CD14-positive monocyte (primary cell): ENCODE measurements at places on chromosomes 13 and 19. TPM values are rescaled to one million over a fixed set of nuclear protein-coding genes. Genes with fewer than 3 reads are reported as not detected.

The TSKS gene
- polyA plus RNA-seq = 0.81 and 1.1 TPM in 2 replicates

The PLK5 gene
- not detected for polyA plus RNA-seq

The DPF1 gene
- not detected in 2 replicates for polyA plus RNA-seq

The KCNN1 gene
- polyA plus RNA-seq = not detected in 2 replicates

The PRKCG gene
- polyA plus RNA-seq = 0.01 and 0.05 TPM in 2 replicates

The ZNF829 gene
- polyA plus RNA-seq = 0.14 TPM

The SMIM44 gene
- polyA plus RNA-seq = not detected in 2 replicates

The COL5A3 gene
- polyA plus RNA-seq = not detected
